SJCRH30 (cell line): ENCODE measurements at places on chromosomes 2 and 18.

DNA sequence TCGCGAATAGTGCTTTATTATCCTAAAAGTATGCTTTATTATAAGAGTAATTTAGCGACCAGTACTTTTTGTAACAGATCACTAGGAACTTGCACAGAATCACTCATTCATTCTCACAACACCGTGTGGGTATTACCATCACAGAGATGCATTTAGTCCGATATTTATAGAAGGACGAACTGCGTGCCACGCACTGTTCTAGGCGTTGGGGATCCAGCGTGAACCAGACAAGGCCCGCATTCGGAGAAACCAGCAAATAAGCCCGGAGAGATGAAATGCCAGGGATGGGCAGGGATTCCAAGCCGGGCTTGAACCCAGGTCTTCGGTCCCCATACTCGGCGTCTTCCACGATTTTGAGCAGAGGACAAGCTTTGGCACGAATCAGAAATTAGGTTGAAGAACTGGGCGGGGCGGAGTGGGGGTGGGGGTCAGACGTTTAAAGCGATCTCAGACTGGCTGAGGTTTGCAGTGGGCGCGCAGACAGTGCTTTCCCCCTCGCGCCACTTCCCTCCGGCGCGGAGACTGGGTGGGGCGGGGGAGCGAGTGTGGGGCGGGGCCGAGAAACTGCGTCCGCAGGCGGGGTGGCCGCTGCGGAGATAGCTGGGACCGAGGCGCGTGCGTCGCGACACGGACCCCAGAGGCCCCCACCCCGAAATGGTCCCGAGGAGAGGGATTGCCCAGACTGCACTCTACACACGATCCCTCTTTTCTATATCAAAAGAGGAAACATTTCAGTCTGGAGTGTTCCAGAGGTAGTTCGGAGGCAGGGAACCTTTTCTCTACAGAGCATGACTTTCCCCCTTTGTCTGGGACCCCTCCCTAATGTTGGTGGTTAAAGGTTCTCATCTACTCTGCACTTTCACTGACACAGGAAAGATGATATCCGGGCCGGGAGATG is 1.1 kb upstream of the CXCR4 start:
- DNase-seq = peak; percentile 91

DNA sequence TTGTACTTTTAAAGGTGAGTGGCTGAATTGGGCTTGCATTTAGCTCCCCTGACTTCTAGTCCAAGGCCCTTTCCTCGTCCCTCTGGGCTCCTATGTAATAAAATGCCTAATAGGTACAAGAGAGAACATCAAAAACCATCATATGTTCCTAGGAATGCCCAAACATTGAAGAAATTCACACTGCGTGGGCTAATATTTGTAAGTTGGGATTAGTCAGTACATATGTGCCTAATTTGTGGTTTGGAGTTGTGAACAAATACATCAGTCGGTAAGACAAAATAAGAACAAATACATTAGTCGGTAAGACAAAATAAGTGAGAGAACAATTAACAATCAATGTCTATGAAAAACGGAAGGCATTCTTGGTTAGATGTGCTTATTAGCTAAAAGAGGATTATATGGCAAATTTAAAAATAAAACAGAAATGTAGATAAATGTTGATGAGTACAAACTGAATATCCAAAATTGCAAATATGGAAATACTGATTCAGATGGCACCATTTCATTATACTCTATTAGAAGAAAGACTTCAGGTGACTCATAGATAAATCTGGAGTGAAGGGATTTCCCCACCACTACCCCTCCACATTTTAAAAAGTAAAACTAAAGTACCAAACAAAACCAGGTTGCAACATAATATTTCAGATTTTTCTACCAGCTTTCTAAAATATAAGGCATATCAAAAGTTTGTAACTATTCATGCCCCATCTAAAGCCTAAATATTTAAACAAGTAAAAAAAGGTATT is 325.4 kb downstream of the ZEB2 start:
- DNase-seq = no peak

- DNase-seq = no peak
Observed at GRCh38 chr2:29782549-29783458, 138.6 kb downstream of the ALK start.

GRCh38 chr2:157336137-157337010 is 10.8 kb upstream of the ERMN start:
- DNase-seq = peak; percentile 63

GRCh38 chr2:145813481-145813880 is 1293.6 kb upstream of the ZEB2 start:
- DNase-seq = no peak

- no peak for DNase-seq
Observed at GRCh38 chr18:5630900-5631413, 87.2 kb upstream of the EPB41L3 start.

- peak; percentile 0 for DNase-seq
Observed at GRCh38 chr18:70072678-70073077, 125.0 kb upstream of the CD226 start.

GRCh38 chr2:128796321-128796720 is 477.7 kb upstream of the HS6ST1 start:
- no peak for DNase-seq

GRCh38 chr2:239729151-239729550 is 296.0 kb downstream of the NDUFA10 start:
- no peak for DNase-seq

DNA sequence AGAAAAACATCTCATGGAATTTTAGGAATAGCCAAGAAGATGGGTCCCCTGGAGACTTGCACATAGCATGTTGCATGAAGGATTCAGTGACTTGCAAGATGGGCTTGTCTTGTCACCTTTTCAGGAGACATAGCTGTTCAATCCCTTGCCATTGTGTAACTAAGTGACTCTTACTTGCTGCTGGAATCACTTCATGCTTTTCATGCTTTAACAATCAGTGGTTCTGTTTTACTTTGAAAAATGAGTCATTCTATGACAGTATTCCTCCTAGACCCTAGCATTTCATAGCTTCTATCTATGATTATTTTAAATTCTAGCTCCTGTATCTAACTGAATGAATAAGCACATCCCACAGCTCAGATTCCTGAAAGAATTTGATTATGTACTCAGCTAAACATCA is 2.8 kb downstream of the KYNU start:
- DNase-seq = no peak

DNA sequence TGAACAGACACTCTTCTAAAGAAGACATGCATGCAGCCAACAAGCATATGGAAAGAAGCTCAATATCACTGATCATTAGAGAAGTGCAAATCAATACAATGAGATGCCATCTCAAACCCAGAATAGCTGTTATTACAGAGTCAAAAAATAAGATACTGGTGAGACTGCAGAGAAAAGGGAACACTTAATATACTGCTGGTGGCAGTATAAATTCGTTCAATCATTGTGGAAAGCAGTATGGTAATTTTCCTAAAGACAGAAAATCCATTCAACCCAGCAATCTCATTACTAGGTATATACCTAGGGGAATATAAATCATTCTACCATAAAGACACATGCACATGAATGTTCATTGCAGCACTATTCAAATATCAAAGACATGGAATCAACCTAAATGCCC is 116.6 kb upstream of the LTBP1 start:
- no peak for DNase-seq

- DNase-seq = no peak
Observed at GRCh38 chr2:226746196-226746800, 53.3 kb downstream of the IRS1 start.

DNA sequence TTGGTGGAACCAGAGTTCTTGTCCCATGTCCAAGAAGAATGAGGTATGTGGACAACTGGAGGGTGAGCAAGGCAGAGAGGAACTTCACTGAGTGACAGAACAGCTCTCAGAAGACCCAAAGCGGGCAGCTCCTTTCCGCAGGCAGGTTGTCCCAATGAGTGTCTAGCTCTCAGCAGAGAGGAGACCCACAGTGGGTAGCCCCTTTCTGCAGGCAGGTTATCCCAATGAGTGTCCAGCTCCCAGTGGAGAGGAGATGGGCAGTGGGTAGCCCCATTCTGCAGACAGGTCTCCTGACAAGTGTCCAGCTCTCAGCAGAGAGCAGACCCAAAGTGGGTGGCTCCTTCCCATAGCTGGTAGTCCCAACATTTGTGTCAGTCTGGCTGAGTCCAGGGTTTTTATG is 69.6 kb downstream of the SRBD1 start:
- DNase-seq = no peak
